ENCODE measurements at places on chromosomes 2 and 18.

GRCh38 chr2:88628571-88628939 lies 1.3 kb upstream of the EIF2AK3 start:
- no peak for DNase-seq

DNA sequence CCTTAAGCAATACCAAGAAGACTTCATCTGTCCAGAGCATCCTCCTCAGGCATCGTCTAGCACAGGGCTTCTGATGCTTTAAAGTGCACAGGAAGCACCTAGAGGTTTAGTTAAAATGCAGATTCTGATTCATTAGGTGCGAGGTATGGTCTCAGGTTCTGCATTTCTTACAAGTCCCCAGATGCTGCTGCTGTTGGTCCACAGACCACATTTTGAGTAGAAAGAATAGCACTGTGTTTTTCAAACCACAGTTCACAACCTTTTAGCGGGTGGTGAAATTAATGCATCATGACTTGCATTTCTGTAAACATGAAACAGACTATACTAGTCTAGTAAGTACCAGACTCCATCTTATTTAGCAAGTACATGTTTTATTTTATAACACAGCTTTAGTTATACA lies 134.6 kb downstream of the TMEFF2 start:
- no peak for DNase-seq

- DNase-seq, result no peak
Observed at GRCh38 chr18:37913051-37913450, 347.5 kb upstream of the CELF4 start.

DNA sequence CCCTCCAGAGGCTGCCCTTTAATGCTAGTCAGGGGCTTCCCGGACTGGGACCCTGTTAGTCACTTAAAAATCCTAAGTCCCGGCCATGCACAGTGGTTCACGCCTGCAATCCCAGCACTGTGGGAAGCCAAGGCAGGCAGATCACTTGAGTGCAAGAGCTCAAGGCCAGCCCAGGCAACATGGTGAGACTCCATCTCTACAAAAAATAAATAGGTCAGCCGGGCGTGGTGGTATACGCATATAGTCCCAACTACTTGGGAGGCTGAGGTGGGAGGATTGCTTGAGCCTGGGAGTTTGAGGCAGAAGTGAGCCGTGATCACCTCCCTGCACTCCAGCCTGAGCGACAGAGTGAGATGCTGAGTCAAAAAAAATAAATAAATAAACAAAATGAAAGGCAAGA lies 17.2 kb upstream of the KCNG2 start:
- DNase-seq, result no peak

DNA sequence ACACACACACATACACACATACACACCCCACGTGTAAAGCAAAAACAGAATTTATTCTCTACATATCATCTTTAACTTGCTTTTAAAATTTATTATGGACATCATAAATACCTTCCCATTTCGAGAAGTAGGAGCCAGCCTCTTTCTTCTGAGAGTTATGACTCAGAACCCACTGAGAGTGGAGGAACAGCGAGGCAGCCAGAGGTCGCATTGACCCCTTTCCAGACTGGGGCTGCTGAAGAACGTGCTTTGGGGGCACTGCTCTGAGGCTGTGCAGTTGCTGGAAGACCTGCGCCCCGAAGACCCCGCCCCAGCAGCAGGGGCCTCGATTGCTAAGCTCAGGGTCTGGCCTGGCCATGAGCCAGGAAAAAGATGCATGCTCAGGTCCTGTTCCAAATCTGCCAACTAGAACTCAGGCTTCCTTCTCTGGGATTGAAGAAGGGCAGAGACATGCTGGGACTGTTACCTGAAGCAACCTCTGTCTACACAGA lies 133.8 kb upstream of the TWIST2 start:
- DNase-seq, result no peak

DNA sequence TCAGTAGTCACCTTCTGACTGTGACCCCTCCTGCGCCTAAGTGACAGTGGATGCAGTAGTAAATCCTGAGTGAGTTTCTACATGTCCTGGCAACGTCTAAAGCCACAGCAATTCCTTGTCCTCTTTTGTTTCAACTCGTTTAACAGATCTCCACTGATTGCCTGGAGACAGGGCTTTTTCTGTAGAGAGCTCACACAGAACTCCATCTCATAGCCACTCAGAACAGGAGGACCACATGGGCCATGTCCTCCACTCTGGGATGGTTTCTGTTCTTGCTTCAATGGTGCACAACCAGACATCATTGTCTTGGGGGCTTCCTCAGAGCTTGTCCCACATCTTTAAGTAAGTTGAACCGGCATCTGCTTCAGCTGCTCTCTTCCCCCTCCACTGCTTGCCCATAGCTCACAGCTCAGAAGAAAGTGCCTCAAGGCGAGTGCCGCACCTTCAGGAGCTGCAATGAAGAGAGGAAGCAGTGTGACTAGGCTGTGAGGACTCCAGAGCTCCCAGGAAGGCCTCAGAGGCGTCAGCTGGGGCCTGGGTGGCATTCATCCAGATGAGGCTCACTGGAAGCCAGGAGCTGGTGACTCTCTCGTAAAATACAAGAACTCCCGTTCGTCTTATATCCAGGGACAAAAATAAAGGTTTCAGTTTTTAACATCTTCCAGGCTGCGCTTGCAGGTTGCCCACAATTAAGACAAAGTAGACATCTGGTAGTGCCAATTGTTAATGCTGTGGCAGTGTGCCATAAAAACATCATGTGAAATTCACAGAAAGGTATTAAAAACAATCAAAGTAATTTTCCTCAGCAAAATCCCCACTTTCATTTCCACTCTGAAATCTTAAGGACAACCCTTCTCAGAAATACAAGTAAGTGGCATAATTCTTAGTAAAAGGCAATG lies 37.3 kb downstream of the ST3GAL5 start:
- DNase-seq, result no peak

DNA sequence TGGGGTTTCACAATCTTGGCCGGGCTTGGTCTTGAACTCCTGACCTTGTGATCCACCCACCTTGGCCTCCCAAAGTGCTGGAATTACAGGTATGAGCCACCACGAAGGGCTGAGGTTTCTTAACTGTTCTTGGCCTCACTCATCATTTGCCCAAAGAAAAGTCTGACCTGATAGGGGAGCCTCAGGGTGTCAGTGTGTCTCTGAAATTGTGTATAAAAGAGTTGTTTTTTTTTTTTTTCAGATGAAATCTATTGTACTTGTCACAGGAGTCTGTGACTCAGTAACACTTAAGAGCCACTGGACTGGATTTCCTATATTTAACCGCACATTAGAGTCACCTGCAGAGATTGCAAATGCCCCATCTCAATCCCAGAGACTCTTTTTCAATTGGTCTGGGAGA lies 16.9 kb downstream of the PMAIP1 start:
- DNase-seq, result no peak

GRCh38 chr2:122319539-122320132 lies 564.2 kb downstream of the TSN start:
- no peak for DNase-seq

DNA sequence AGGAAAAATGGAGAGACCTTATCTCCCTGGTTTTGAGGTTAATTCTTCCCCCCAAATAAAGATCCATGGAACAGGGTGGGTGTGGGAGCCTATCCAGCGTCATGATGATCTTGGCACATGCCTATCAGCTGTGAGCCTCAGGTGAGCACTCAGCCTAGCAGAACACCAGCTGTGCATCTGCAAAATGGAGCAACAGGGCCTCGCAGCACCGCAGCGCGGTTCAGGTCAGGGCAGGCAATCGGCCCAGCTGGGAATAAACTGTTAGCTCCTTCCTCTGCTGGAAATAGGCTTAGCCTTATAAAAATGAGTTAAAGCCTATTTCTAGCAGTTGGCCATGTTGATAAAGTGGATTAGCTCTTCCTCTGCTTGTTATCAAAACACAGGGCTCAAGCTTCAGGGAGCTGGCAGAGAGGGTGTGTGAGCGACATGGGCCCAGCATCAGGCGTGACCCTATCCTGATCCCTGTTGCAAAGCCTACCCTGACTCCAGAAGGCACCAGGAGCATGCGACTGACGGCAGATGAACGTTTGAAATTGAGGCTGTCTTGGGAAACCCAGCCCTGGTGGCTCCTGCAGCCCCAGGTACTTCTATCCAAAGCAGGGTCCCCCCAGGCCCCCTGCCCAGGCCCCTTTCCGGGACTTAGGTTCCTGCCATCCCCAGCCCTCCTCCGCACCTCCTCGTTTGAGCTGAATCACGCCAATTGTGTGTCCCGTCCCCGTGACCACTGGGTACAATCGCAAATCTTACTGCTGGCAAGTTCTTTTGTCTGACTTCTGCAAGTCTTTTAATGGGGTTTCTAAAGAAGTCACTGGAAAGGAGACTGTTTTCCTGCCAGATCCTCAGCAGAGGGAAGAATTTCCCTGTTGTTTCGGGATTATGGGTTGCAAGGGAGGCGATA lies 35.4 kb downstream of the ARHGEF4 start:
- DNase-seq, result no peak

DNA sequence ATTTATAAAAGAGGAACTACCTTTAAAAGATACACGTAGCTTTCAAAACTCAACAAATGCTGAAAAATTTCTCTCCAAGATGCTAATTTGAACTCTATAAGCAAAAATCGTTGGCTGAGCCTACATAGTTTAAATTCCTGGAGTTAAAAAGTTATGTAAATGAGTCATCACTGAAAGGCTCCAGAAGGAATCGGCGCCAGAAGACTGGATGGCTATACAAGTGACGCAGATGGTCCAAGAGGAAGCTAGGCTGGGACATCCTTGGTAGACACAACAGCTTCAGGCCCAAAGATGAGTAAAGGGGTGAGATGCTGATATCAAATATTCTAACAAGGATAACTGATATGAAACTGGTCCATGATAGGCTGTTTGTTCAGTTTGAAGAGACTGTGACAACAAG lies 22.8 kb upstream of the DNAH6 start:
- DNase-seq, result no peak

DNA sequence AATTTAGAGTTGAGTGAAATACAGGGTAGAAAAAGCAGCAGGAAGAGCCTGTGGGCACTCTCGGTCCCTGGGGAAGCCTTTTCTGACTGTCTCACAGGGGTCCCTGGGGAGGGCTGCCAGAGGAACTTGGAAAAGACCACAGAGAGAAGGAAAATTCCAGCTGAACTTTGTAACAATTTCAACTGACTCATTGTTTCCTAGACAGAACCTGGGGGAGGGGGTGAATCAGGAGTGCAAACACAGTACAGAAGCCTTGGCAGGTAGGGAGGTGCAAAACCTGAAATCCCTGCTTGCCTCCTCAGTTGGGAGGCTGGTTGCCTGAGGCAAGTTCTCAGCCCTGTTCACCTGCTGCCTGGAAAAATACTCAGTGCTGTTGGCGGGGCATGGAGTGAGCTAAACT lies 106.8 kb downstream of the GRB14 start:
- DNase-seq, result no peak

GRCh38 chr18:56748698-56749268 lies 97.6 kb downstream of the WDR7 start:
- DNase-seq, result peak; percentile 59

DNA sequence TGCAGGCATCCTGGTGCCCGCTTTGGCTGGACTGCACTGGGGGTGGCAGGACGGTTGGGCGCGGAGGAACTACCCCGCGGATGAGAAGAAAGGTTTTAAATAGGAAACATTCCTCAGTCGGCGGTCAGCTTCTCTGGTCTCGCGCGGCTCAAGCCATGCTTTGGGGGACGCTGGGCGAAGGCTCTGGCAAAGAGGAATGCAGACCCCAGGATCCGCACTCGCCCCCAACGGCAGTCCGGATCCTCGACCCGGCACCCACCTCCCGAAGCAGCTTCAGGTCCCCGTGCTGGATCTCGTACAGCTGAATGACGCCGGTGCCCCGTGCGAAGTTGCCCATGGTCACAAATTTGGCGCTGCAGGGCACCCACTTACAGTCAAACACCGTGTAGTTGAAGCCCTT lies 686 bp upstream of the PNO1 start:
- no peak for DNase-seq

DNA sequence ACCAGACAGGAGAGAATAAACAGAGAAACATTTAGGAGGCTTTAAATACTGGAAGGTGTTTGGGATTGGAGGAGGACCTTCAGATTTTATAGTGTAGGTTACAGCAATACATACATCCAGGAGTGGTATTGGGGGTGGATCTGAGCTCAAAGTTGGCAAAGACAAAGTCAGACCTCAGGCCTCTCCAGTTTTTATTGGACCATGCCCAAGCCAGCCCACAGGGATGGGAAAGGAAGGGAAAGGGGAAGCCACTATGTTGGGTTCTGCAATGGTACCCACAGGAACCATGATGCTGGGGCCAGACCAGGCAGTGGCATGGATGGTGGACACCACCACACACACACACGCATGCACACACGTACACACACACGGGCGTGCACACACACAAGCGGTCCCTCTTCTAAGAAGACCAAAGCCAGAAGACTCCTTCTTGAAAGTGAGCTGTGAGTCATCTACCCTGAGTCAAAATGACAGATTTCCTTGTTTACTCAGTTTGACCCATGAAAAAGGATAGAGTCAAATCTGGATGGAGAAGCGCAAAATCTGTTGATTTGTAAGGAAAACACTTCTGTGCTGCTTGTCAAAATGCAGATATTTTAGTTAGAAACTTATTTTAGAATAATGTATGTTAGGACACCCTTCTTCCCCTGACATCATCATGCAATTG lies 87.9 kb downstream of the TRABD2A start:
- DNase-seq, result no peak

GRCh38 chr2:88136817-88137216 lies 9.0 kb upstream of the FABP1 start:
- DNase-seq, result no peak

DNA sequence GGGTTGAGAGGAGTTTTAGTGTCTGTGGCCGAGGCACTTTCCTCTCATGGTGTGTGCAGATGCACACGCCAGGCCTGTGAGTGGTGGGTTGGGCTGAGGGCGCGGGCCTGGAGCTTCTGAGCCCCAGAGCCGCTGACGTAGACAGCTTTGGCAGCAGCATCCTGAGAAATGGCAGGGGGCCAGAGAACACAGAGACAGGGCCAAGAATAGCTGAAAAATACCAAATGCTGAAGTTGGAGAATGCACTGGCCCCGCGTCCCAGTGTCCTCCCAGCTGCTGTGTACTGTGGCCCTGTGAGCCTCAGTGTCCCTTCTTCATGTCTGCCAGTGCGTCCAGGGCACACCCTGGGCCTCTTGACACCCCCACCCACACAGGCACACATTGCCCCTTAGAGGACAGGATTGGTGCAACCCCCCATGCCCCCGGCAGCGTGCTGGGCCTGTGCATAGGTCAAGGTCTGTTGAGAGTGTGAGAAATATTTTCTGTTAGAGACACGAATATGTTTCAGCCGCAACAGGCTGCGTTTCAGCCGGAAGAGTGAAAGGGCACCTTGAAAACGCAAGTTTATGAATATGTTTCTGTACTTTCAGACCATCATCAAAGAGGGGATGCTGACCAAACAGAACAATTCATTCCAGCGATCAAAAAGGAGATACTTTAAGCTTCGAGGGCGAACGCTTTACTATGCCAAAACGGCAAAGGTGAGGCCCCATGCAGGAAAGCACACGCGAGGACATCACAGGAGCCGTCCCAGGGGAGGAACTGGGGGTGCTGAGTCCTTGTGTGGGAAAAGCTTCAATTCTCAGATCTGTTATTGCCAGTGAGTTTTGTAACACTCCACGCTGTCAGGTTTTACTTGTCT lies 33.6 kb downstream of the DGKD start:
- DNase-seq, result no peak

DNA sequence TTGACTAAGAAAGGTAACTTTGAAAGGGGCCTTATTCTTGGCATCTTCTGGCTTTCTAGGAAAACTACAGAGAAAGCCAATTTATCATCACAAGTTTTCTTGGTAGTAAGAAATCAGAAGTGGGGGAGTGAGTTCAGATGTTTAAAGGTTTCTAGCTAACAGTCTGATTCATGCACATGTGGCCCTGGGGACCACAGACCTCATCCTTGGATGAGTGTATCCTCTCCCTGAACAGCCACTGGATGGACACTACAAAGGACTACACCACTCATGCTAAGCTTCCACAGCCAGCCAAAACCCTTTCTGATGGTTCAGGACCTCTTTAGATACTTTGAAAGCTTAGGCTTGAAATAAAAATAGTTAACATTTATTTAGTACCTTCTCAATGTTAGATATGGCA lies 218.3 kb upstream of the STK17B start:
- no peak for DNase-seq

Measured in NCI-H146 (cell line).